ENCODE measurements at places on chromosomes 2 and 18.

DNA sequence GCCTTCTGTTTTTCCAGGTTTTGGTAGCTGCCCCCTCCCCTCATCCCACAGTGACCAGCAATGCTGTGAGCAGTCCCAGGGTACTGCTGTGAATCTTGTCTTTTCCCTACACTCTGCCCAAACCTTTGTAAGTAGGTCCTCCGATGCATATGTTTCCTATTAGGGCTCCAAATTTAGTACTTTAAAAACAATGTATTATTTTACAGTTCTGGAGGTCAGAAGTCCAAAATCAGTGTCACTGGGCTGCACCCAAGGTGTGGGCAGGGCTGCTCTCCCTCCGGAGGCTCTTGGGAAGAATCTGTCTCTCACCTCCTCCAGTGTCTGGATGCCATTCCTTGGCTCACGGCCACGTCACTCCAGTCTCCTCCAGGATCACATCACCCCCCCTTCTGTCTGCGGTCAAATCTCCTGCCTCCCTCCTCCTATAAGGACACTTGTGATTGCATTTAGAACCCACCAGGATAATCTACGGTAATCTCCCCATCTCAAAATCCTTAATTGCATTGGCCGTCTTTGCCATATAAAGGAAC, 208.5 kb downstream of the SH3BP4 start:
- no peak for DNase-seq

- no peak for DNase-seq
Measured at GRCh38 chr2:221833966-221834365, 261.9 kb upstream of the EPHA4 start.

- DNase-seq, result no peak
Measured at GRCh38 chr2:215929602-215930335, 83.6 kb downstream of the MREG start.

DNA sequence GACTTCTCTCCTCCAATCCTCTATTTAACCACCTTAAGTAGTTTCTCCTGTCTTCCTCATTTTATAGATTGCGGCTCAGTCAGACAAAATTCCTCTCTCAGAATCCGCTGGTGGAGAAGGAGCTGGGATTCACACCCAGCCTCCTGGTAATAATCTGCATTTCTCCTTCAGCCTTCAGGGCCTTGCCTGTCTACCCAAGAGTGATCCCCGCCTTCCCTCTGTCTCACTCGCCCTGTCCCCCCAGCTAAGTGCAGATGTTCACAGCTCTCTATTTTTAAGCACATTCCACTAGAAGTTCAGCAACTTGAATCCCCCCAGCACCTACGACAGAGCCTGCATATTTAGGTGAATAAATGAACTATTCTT, 212.5 kb upstream of the HAAO start:
- no peak for DNase-seq

DNA sequence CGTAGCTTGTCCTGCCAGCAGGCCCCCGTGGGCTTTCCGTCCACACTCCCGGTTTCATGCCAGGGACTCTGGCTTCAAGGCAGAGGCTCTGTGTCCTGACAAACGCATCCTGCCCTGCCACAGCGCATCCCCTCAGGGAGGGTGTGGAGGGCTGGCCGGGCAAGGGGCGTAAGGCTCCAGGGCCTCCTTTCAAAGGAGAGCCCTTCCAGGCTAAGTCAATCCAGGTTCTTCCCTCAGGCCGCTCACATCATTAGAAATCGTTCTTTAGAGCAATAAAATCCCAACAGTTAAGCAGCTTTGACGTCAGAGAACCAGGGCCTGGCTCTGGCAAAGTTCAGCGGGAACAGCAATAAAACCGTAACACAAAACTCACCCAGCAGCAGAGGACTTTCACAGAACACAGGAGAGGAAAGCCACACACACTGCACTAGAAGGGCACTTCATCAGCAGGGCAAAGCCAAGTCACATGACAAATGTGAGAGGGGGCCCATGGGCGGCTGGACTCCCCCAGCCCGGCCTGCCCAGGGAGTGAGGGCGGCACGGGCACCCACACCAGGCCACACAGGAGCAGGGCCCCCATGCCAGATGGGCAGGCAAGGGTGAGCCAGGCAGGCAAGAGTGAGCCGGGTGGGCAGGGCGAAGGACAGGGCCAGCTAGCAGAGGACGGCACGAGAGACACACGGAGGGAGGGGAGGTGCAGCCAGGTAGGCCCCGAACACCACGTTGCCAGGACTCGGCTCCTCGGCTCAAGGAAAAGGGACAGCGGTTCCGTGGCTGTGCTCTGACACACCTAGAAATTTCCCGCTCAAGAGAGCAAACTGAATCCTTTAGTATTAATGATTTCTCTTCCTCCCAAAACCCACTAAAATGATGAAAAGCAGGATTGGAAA, 52.0 kb downstream of the HDAC4 start:
- DNase-seq, result no peak

DNA sequence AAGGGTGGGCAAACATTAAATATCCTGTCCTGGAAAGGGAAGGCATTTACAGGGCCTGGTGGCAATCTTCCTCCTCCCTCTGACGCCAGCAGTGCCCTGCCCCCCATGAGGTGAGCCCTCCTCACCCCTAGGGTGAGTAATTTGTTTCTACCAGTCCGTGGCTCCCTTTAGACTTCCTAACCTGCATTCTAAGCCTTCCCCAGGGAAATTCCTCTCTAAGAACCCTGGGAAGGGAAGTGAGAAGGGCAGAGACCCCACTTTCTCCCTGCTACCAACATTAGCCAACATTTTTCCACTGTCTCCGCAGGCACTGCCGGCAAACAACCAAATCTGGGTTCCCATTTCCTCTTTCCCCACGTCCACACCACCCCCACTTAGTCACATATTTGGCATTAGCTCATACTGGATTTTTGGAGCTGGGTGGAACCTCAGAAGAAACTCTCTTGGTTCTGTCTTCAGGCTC, 69.3 kb downstream of the NRP2 start:
- no peak for DNase-seq

- no peak for DNase-seq
Measured at GRCh38 chr2:74020702-74021406, 36.1 kb downstream of the TET3 start.

GRCh38 chr2:231545105-231545902, 15.1 kb upstream of the NMUR1 start:
- DNase-seq, result no peak

DNA sequence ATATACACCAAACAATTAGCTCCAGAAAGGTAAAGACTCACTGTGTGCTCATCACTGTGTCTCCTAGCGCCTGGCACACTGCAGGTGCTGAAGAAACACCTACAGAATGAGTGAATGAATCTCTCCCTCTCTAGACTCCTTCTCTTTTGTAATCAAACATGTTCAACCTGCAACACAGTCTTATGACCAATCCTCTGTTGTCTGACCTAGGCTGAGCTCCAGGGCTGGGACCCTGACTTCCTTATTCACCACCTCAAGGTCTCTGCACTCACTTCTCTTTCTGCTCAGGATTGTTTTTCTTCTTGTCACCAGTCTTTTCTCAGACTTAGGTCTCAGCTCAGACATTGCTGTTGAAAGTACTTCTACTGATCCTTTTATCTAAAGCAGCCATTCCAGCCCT, 9.8 kb downstream of the CKAP2L start:
- DNase-seq, result no peak

DNA sequence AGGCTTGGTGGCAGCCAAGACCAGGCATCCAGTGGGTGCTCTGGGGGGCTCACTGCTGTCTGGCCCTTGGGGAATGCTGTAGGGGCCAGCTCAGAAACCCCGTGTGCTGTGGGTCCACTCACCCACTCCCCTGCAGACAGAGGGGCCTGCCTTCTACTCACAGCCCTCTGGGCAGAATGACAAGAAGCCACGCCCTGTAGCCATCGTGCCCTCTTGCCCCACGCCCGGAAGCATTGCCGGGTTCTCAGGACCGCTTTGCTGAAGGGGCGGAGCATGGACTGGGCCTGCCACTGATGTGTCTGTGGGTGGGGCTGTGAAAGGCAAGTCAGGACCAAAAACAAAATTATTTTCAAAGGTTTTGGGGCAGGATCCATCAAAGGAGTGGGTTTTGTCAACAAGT, 27.8 kb downstream of the GLI2 start:
- DNase-seq, result no peak

DNA sequence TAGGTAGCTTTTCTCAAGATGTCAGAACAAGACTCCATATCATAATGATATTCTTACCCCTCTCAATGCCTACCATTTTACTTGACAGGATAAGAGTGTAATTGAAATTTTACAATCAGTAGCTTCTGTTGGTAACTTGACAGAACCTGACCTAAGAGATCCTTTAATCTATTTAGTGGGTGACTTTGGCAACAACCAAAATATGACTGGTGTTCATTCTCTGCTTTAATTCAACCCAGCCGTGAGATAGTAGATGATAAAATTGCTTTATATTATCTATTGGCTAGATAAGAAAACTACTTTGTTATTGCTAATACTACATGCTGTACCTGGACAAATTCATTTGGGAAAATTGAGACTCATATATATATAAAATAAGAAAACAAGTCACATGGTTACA, 770.2 kb upstream of the NXPH2 start:
- DNase-seq, result no peak

DNA sequence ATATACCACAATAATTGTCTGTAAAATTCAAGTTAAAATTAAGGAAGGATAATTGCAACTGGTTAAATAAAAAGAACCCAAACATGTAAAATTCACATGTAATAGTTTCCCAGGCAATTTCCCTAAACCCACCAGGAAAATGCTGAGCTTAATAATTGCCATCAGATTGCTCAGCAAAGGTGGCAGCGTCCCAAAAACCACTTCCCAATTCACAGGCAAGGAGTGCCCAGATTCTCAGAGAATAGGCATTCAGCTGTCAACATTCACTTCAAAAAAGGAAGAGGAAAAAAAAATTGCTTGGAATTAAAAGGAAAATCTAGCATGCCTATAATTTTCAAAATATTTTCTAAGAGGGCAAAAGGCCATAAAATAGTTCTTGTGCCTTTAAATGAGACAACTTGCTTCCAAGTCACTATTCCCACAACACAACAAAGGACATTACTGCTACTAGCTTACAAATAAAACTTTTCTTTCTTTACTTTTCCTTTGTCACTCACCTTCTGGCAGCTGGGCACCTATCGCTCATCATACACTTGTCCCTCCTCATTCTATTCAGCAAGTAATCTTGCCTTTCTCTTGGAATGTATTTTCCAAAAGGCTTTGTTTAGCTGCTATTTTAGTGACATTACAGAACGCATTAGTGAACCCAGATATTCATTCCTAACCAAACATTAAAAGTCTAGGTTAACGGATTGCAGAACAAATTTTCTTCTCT, 15.2 kb downstream of the SRBD1 start:
- DNase-seq, result no peak

DNA sequence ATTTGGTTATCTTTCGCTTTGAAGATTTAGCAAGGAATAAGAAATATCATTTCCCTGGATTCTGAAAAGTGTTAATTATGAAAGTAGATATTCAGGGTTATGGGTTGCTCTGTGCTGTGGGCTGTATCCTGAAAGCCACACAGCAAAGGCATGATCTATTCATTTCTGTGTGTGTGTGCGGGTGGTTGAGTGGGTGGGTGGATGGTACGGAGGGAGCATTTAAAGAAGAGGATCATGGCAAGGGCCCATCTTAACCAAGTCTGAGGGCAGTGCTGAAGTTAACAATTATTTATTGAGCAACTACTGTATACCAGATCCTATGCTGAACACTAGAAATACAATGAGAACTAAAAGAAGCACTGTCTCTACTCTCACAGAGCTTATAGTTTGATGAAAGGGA, 178.2 kb upstream of the ZEB2 start:
- no peak for DNase-seq

DNA sequence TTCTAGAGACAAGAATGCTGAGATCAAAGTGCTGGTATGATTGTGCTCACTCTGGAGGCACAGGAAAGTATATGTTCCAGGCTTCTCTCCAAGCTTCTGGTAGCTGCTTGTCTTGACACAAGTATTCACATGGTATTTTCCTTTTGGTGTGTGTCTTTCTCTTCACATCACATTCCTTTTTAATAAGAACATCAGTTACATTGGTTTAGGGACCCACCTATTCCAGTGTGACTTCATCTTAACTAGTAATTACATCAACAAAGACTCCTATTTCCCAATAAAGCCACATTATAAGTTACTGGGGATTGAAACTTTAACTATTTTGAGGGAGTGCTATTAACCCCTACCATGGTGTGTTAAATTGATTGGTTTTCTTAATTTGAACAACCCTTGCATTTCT, 119.1 kb downstream of the FSIP2 start:
- no peak for DNase-seq

DNA sequence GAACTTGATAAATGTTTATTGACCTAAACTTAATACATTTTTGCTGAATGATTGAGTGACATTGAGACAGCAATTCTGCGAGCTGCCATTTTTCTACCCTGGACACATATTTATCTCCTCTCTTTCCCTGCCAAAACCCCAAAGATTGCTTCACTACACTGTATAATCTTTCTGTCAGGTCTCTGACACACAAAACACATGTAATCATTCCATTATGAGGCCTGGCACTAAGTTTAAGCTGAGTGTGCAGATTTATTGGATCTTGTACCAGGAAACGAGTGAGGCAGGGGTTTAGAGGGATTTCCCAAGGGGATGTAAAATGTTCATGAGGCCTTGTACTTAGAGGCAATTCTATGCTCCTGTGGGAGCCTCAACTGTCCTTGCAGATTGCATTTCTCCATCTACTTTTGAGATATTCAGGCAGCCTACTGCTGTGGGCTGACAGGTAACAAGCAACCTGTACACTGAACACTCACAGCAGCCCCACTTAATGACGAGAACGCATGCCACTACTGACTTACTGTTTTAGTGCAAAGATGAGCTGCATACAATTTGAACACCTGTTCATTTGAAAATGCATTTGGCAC, 13.7 kb upstream of the OSR1 start:
- no peak for DNase-seq

DNA sequence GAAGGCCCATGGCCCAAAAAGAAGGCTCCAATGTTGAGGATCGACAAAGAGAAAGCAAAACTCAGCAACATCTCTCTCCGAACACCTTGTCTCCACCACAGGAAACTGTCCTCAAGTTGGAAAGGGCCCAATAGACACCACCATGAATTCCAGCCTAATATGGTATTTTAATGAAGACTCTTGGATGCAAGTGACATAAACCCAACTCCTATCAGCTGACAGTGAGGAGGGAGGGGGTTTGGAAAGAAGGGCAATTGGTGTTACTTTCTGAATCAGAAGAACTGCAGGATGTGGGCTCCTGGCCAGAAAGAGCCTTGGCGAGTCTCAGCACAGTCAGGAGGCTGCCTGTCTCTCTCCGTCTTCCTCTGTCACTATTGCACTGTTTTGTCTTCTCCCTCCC, 40.3 kb upstream of the SIGLEC15 start:
- DNase-seq, result no peak

GRCh38 chr2:44200759-44201158, 32.1 kb downstream of the PPM1B start:
- DNase-seq, result no peak

GRCh38 chr2:240833724-240834285, 13.8 kb upstream of the KIF1A start:
- DNase-seq, result no peak

- no peak for DNase-seq
Measured at GRCh38 chr2:176843208-176843607, 369.4 kb upstream of the HNRNPA3 start.

- no peak for DNase-seq
Measured at GRCh38 chr2:26347286-26347865, 787 bp upstream of the ADGRF3 start.
